ENCODE measurements at places on chromosomes 5 and 9. TPM values are rescaled to one million over a fixed set of nuclear protein-coding genes. Genes with fewer than 3 reads are reported as not detected.

The ADGRD2 gene
- polyA plus RNA-seq, result 0.37 TPM

The ZNF354C gene
- polyA plus RNA-seq, result 15.9 TPM

The FAM221B gene
- polyA plus RNA-seq, result 0.12 TPM

GRCh38 chr9:15433191-15433590 is 10.5 kb downstream of the SNAPC3 start:
- DNase-seq, result no peak

GRCh38 chr9:132754236-132754635 is 84.0 kb downstream of the GTF3C4 start:
- no peak for DNase-seq

DNA sequence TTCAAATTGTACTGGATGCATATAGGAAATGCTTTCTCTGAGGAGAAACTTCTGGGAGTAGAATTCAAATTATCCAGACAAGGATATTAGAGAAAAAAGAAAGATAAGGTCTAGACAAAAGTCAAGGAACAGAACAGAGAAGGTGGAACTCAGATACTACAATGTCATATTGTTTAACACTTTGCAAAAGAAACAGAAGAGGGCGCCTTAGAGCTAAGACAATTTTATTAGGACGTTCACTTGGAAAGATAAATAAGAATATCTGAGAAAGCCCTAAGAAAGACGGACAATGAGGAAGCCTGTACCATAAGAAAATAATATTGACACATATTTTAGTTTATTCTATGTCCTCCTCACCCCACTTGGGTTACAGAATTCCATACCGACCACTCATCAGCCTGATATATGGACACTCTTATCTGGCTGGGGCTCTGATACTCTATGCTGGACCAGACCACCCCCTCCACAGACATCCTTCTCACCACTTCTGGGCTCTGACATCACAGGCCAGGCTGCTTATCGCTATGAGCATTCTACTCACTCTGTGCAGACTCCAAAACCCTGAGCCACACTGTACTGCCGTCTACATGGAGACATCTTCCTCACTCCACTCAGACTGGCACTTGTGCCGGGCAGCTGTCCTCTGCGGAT is 9.1 kb upstream of the AK3 start:
- DNase-seq, result peak; percentile 36

- no peak for DNase-seq
Observed at GRCh38 chr5:143886651-143887638, 75.0 kb downstream of the HMHB1 start.

DNA sequence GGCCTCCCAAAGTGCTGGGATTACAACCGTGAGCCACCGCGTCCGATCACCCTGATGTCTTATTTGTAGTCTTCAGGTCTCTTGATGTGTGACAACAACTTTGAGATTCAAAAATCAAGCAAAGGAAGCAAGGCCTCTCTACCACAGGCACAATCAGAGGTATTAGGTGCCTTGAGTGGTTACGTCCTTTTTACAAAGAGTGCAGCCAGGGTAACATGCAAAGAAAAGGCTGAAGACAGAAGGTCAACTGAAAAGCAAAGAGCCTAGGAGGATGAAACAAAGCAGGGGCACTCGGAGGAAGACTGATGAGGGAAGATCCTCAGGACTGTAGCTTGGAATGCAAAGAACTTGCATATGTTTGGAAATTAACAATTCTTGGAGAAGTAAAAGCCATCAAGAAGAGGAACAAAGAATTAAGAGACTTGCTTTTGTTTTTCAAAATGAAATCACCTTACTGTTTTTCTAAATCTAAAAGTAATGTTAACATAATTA is 362.1 kb downstream of the EBF1 start:
- DNase-seq, result no peak

DNA sequence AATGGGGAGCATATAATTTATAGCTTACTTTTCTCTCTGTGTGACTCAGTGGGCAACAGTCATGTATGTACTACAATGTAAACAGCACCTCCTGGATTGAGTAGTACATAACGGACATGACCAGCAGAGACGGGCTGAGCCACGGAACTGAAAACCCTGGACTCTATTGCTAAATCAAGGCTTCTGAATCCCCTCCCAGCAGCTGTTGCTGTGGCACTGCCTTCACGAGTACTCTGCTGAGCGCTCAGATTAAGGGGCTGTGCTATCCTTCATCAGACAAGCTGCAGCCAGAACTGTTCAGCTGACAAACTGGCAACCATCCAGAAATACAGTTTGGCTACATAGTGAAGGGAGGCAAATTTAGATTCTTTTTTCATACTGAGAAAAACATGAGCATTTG is 131.3 kb upstream of the CCDC180 start:
- peak; percentile 22 for DNase-seq

GRCh38 chr9:111065414-111065813 is 27.1 kb upstream of the LPAR1 start:
- no peak for DNase-seq

The MLLT3 gene
- 31.8 TPM for polyA plus RNA-seq

The PCDHA10 gene
- polyA plus RNA-seq, result 0.33 TPM

The FBN2 gene
- polyA plus RNA-seq, result 88.7 TPM

DNA sequence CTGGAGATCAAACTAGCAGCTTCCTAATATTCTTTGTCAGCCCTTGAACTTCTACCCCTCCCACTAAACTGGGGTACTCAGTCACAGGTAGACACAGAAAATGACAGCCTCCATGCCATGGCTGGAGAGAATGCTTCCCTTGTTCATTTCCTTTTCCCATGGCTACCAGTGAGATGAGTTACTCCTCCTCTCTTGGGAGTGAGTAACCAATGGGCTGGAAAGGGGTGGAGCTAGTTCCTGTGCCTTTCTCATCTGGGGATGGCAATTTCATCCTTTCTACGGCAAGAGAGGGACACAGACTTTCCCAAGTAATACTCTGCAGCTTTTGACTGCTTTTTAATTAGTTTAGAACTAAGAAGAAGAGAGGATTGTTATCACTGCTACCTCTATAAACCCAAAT is 1045.6 kb upstream of the WWC1 start:
- DNase-seq, result no peak

The TMEM171 gene
- polyA plus RNA-seq, result 7.8 TPM

The ADAMTS2 gene
- 10.6 TPM for polyA plus RNA-seq

DNA sequence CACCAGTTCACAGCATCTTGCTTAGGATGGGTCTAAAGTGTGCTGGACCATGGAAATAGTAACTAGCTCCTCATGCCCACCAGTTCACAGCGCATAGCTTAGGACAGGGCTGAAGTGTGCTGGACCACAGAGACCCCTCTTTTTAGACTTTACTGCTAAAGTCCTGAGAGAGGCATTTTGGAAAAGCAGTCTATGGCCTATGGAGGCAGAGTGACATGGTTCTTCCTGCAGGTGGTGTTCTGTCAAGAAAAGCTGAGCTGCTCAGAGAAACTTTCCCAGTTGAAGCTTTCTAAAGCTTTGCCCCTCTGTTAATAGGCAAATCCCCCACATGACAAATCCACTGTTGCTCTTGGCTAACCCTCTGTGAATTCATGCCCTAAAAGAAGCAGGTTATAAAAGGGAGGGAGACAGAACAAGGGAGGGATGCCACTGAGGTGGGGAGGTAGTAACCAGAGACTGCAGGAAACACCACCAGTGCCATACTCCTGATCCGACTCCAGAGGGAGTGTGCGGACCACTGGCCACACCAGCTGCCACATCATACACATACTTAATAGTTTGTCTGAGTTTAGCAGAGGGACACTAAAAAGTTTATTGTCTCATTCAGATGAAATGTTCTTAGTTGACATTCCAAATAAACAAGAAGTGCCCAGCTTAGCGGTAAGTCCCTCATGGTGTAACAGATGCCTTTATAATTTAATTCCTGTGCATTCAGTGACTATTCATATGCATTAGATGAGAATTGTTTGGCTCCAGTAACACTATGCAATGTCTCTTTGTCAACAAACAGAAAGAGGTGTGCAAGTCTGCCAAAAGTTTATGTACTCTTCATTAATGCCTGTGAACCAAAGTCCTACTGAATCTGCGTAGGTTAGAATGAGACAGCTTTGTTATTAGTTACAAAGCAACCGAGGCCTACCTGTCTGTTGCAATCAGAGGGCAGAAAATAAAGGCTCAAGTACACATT is 236.2 kb upstream of the NFIL3 start:
- peak; percentile 35 for DNase-seq

DNA sequence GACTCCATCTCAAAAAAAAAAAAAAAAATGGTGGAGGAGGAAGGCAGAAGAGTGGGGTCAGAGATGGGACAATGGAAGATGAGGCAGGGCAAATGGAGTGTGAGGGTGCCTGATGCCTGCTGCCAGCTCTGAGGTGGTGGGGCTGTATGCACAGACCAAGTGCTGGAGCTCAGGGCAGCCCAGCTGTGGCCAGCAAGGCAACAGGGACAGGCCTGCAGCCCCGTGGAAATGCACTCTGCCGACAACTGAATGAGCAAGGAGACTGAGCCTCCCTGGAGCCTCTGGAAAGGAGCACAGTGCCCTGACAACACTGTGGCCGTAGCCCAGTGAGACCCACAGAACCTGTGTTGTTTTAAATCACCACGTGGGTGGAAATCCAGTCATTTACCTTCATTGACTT is 22.9 kb upstream of the SMIM32 start:
- no peak for DNase-seq

- DNase-seq, result no peak
Observed at GRCh38 chr9:13726746-13727145, 447.3 kb upstream of the MPDZ start.

The PCDHB16 gene
- polyA plus RNA-seq, result 5.1 TPM

Data from renal pelvis (tissue), 12 donors.